ENCODE measurements at places on chromosomes 1 and 21.

DNA sequence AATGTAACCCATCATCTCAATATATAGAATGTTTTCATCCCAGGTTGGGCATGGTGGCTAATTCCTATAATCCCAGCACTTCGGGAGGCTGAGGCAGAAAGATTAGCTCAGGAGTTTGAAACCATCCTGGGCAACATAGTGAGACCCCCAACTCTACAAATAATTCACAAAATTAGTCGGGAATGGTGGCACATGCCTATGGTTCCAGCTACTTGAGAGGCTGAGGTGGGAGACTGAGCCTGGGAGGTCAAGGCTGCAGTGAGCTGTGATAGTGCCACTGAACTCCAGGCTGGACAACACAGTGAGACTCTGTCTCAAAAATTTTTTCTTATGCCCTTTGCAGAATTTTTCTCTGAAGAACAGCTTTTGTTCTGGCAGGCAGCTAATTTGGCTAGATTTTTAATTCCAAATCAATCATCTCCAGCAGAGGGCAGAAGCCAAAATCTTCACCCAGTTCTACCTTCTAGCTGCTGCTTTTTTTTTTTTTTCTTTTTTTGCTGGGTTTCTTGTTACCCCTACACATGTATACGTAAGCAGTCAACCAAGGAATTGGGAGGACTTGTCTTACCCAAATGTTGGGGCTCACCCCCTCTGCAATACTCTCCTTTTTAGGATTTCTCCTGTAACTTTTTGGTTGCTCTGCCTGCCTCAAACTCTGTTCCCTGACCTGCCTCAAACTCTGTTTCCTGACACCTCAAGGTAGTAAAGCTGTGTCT is 2.7 kb upstream of the RAD54L start:
- H3K4me1 ChIP-seq: peaks cover 5% of the 10 kb centered on the region
- no peaks in the 10 kb centered on the region for H3K36me3 ChIP-seq
- no peaks in the 10 kb centered on the region for H3K27me3 ChIP-seq
- DNase-seq: no peak
- H3K27ac ChIP-seq: no peak overlapping the region

DNA sequence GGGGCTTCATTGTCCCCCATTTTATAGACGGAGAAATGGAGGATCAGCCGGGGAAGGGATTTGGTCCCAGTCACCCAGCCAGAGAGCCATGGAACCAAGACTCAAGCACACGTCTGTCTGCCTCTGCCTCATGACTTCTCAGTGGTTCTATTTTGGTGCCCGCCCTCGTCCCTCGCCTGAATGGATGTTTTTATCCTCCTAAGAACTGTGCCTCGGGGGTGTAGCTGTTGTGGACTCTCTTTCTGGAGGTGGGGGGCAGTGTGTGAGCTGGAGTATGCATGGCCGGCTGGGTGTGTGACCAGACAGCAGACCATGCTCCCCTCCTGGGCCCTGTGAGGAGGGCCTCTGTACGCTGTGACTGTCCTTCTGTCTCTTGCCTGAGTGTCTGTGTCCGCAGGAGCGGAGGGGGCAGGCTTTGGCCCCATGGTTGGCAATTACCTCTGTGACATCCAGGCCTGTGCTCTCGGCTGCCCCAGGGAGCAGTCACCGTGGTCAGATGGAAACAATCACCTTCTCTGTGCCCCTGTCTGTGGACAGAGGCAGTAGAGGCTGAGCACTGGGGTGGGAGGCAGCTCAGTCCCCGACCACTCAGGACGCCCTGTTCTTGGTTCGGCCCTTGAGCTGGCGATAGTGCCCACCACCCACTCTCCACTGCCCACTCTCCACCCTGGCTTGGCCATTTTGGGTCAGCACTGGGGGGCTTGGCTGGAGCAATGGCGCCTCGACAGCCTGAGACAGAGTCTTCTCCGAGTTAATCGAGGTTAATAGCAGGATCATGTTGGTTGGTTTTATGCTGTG is 20.4 kb downstream of the WNT4 start:
- no peaks in the 10 kb centered on the region for H3K4me1 ChIP-seq
- H3K27ac ChIP-seq: no peak overlapping the region
- DNase-seq: no peak

DNA sequence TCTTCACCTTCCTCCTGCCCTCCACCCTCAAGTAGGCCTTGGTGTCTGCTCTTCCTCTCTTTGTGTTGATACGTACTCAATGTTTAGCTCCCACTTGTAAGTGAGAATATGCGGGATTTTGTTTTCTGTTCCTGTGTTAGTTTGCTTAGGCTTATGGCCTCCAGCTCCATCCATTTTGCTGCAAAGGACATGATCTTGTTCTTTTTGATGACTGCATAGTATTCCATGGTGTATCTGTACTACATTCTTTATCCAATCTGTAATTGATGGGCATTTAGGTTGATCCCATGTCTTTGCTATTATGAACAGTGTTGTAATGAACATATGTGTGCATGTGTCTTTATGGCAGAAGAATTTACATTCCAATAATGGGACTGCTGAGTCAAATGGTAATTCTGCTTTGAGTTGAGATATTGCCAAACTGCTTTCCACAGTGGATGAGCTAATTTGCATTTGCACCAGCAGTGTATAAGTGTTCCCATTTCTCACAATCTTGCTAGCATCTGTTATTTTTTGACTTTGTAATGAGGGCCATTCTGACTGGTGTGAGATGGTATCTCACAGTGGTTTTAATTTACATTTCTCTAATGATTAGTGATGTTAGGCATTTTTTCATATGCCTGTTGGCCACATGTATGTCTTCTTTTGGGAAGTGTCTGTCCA is 272.7 kb downstream of the SDCCAG8 start:
- no peaks in the 10 kb centered on the region for H3K4me1 ChIP-seq
- H3K27me3 ChIP-seq: no peaks in the 10 kb centered on the region
- DNase-seq: no peak
- no peaks in the 10 kb centered on the region for H3K36me3 ChIP-seq

- H3K27me3 ChIP-seq: no peaks in the 10 kb centered on the region
- H3K4me1 ChIP-seq: no peaks in the 10 kb centered on the region
- DNase-seq: no peak
- H3K36me3 ChIP-seq: no peaks in the 10 kb centered on the region
- no peak overlapping the region for H3K4me3 ChIP-seq
- H3K27ac ChIP-seq: no peak overlapping the region
Observed at GRCh38 chr1:240646571-240647240, 34.8 kb upstream of the GREM2 start.

- peaks cover 3% of the 10 kb centered on the region for H3K36me3 ChIP-seq
- H3K4me1 ChIP-seq: peaks cover 69% of the 10 kb centered on the region
- no peaks in the 10 kb centered on the region for H3K27me3 ChIP-seq
- H3K4me3 ChIP-seq: no peak overlapping the region
Observed at GRCh38 chr1:25771221-25772114, 28.5 kb upstream of the SELENON start.

DNA sequence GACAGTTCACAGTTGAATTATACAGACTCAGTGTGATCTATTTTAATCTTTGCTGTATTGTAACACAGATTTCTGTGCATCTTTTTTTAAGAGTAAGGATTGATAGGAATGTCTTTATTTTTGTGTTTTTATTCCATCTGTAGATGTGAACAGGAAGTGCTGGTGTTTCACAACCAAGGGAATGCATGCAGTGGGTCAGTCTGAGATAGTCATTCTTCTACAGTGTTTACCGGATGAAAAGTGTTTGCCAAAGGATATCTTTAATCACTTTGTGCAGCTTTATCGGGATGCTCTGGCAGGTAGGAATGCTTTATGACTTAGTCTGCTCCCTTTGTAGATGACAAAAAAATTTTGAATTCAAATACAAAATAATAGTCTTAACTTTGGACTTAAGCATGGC is 84.5 kb downstream of the CC2D1B start:
- no peaks in the 10 kb centered on the region for H3K36me3 ChIP-seq
- no peaks in the 10 kb centered on the region for H3K27me3 ChIP-seq
- no peaks in the 10 kb centered on the region for H3K4me1 ChIP-seq
- H3K27ac ChIP-seq: no peak overlapping the region

Data from T-cell (primary cell).